ENCODE measurements at places on chromosomes 3 and 15.

GRCh38 chr3:100947119-100947518 is 46.1 kb downstream of the ABI3BP start:
- DNase-seq = no peak

DNA sequence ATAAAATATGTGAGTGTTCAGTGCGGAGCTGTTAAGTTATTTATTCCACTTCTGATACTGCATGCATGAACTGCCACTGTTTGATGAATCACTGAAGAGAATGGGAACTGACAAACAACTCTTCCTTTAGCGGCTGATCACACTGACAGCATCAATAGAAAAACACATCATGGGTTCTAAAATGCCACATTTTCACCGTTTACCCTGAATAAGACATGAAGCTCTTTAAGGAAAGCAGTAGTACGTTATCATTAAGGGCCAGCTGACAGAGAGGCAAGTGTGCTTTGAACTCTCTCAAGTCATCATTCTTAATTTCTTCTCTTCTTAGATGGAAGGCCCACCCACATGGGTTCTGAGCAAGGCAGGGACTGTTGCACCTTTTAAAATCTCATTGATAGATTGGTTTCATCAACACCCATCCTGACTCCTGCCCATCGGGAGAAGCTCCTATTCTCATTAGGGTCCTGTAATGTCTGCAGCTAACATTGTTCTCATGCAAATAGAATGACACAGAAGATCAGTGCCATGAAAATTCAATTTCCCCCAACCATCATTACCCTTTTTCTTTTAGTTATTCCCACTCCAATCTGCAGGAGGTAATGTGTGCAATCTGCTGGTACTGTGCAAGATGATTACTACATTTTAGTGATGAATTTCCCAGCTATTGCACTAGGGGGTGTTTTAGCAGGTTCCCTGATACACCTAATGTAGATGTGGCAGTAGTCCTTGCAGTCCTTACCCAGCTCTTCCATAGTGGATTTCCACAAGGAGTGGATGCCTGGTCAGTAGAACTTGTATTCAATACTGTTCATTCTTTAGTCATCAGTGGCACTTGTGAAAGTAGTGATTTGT is 119.1 kb downstream of the ROBO2 start:
- no peak for DNase-seq

GRCh38 chr15:100189849-100190248 is 151.9 kb downstream of the ADAMTS17 start:
- no peak for DNase-seq

DNA sequence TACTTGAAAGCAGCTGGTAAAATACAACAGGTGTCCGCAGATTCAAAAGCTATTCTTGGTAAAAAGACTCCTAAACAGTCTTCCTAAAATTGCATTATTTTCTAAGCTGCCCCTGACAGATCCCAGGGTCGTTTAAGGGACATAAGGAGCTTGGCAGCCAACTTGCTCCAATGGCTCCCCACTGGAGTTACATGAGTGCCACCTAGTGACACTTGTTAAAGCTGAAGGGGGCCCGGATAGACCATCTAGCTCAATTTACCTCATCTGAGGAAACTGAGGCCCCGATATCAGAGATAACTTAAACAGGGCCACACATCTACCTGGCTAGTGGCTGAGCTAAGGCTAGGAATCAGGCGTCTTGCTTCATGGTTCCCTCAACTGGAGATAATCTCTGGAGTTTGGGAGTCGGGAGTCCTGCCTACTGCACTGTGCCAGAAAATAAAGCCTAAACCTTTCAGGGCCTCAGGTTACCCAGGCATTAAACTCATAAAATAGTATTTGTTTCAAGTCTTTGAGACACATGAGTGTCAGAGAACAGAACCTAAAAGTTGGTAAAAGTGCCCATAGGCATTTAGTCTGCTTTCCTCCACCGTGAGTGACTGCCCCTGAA is 6.5 kb upstream of the TBC1D23 start:
- DNase-seq = no peak

DNA sequence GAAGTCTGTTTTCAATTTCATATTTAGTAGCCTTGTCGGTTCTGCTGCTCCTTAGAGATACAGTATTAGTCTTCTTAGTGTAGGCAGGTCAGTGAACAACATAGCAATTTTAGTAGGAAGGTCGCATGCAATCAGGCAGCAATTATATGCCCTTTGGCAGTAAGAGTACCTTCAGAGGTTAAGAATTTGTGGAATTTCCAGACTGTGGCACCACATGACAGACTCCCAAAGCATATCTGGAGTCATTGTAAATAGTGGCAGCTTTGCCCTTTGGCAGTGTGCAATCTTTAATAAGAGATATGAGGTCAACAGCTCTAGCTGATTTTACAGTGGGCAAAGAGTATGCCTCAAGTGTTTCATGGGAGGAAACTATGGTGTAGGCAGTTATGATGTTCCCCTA is 1532.5 kb upstream of the CADM2 start:
- DNase-seq = no peak

GRCh38 chr3:59572106-59572505 is 522.3 kb upstream of the CFAP20DC start:
- DNase-seq = no peak

DNA sequence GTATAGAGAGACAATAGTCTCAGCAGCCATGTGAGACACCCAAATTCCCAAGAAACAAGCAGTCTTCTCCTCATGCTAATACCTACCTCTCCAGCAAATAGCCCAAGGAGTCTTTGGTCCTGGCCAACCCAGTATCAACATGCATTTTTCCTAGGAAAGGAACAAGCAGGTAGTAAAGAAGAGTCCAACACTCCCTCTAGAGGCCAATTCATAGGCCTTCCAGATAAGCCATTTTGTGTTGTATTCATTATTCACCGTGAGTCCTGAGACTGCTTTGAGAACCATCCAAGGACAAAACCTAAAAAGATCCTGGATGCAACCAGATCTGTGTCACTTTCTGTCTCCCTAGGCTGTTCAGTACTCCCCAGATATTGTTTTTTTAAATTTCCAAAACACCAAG is 63.6 kb upstream of the SNTN start:
- DNase-seq = no peak

DNA sequence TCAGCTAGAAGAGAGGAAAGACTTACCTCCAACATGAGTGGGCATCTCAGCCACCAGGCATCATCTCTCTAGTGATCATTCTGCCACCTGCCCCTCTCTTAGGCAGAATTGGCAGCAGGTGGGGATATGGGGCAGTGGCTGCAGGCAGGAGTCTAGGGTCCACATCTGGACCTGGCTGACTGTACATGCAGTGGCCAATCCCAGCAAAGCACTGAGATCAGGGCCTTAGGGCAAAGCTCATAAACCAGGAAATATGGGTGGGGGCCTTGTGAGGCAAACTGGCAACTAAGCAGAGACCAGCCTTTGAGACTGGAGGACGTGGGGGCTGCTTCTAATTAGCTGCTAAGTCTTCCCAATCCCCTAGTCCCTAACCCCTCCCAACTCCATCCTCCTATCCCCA is 12.9 kb downstream of the POMGNT2 start:
- DNase-seq = no peak

- DNase-seq = no peak
These were observed 116.8 kb downstream of the CHST2 start for GRCh38 chr3:143236226-143236964.

- no peak for DNase-seq
These were observed 1.3 kb downstream of the AQP9 start for GRCh38 chr15:58139276-58139988.

- DNase-seq = no peak
These were observed 151.1 kb downstream of the DOCK3 start for GRCh38 chr3:50825841-50826240.

GRCh38 chr15:55681631-55682030 is 61.3 kb downstream of the PRTG start:
- DNase-seq = no peak

DNA sequence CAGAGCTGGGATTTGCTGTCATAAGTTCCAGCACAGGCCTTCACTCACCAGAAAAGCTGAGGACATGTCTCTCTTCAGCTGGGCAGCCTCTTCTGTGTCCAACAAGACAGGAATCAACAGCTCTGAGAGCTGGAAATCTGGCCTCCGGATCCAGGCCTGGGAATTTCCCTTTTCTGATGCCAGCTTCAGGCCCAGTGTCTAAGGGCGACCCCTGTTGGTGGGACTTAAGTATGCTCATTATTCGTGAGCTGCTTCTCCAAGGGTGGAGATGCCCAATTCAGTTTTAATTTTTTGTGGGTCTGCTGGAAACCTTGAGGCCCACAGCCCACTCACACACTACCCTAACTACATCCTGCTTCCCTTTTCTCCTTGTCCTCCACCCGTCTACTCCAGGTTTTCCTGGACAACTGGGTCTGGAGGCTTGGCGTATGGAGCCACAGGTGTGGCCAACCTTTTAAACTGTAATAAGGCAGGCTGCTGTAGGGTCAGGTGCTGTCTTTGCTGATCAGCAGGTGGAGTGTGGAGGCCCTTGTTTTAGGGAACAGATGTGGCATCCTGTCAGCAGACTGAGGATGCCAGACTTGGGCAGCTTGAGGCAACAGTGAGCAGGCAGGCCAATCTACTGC is 2.6 kb upstream of the CEMIP start:
- peak; percentile 20 for DNase-seq

DNA sequence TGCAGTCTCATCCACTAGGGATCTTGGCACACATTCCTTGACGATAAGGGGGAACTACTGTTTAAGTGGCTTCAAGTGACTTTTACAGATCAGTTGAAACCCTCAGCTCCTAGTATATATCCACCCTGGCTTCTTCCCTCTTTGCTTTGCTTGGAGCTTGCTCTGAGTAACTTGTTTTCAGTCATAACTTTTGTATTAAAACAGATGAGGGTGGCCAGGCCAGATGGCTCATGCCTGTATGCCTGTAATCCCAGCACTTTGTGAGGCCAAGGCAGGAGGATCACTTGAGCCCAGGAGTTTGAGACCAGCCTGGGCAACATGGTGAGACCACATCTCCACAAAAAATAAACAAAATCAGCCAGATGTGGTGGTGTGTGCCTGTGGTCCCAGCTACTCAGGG is 42.4 kb downstream of the EOMES start:
- DNase-seq = no peak

DNA sequence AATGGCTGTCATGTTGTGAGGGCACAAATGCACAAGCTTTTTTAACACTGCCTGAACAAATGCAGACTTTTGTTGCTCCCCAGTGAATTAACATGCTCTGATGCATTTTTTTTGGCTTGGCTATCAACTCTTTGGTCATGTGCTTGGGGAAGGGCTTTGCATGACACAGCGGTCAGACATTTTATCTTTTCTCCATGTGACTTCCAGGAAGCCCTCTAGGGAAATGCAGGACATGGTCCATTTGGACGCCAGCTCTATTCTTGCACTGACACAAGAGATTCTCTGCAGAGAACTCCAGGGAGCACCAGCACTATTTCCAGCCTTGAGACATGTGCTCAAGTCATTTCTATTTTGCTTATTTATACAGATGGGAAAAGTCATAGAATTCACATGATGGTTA is 46.2 kb downstream of the NEK11 start:
- no peak for DNase-seq

- no peak for DNase-seq
These were observed 609 bp downstream of the RNF13 start for GRCh38 chr3:149813367-149814281.

DNA sequence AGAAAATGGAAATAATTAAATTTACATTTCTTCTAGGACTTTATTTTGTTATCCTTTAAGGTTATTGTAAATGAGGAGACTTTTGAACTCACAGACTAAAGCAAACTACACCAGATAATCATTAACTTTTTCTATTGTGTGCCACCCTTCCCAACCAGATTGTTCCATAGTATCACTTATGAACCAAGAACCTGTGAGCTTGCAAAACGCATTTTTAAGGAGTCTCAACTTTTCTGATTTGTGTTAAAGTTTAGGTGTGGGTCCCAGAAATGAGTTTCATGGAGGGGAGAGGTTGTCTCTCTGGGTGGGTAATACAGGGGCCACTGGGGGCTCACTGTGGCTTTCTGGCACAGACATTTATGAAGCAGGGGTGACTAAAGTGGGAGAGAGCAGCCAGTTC is 75.7 kb downstream of the IGF1R start:
- no peak for DNase-seq

GRCh38 chr3:172538368-172539151 is 15.3 kb upstream of the TNFSF10 start:
- DNase-seq = no peak

DNA sequence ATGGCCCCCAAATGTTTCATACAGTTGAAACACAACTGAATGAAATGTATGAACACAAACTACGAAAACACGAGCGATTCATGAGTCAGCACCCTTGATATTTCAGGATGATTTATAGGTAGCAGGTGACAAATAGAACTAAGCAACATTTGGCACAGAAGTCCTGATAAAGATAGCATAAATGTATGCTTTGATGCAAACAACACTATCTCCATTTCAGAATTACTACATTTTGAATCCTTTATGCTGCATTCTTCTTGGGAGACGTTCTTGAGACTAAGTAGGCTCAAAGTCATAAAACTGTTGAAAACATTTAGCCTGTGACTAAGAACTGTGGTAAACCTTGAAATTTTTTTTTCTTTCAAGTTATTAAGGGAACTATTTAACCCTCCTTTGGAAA is 200.3 kb upstream of the ICE2 start:
- DNase-seq = no peak

DNA sequence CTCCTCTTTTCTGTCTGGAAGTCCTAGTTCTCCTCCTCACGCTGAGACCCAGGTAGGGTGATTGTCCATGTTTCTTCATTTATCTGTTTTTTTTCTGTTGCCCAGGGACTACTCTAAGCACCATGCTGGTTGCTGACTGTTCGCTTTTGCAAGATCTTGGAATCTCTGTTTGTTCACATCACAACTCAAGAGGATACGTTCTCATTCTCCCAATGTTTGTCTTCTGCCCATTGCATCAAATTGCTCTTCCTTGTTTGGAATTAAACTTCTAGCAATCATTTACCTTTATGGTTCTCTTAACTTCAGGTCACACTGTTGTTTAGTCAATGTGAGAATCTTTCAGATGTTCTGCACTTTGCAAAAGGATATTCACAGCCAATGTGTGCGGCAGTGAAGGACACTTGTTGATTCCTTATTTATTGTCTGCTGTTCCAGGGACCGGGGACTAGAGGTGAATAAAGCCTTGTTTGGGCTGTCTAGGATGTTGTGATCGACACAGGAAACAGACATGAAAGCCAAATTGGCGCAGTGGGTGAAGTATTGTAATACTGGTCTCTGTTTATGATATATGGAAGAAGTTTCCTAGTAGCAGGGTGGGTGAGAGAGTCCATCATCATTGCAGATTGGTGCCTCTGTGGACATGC is 24.5 kb downstream of the LPP start:
- DNase-seq = no peak

- no peak for DNase-seq
These were observed 15.6 kb upstream of the MAGEF1 start for GRCh38 chr3:184727357-184728009.

DNA sequence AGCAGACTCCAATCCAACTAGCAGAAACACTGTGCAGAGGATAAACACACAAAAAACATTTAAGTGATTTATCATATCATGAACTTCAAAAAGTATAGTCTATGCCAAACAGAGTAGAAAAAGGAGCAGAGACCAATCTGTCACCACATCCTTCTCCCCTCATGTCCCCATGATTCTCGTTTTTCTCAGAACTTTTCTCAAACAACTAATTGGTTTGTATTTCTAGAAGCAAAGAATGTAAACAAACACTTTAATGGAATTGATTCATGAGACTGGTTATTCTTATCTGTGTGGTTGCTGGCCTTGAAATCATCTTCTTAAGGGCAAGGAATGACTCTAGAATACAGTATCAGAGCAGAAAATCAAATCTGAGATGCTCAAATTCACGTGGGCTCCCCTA is 294.2 kb upstream of the THBS1 start:
- no peak for DNase-seq
